ENCODE measurements at places on chromosomes 7 and 10. TPM values are rescaled to one million over a fixed set of nuclear protein-coding genes. Genes with fewer than 3 reads are reported as not detected.
A peak's percentile ranks its signal among the peaks of the same experiment; 100 is the strongest.

DNA sequence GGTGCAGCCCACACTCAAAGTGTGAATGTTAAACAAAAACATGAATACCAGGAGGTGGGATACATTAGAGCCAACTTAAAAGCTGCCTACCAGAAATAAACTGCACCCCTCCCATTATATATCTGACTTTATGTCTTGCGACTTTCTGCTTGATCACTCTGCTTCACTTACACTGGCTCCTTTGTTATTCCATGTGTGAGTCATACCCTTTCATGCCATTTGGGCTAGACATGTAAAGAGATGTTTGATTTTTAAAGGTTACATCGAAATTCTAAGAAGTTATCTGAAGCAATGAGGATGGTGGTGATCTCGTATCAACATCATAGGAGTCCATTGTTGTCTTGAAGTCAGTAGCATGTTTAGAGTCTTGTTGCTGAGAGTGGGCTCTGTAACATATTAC, 31.6 kb upstream of the ETV1 start:
- no peaks in the 10 kb centered on the region for H3K27me3 ChIP-seq
- H3K4me3 ChIP-seq: no peak overlapping the region
- H3K4me1 ChIP-seq: no peaks in the 10 kb centered on the region
- DNase-seq: no peak
- H3K27ac ChIP-seq: no peak overlapping the region

DNA sequence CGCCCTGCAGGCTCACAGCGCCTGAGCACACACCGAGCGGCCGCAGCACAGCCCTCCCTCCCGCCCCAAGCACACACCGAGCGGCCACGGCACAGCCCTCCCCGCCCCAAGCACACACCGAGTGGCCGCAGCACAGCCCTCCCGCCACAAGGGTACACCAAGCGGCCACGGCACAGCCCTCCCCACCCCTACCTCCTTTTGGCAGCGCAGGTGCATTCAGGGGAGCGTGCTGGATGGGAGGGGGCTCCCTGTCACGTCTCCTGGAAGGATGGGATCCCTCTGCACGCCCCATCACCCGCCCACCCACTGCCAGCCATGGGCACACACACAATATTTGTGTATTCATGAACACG, 482.6 kb downstream of the DNAJB6 start:
- no peaks in the 10 kb centered on the region for H3K36me3 ChIP-seq
- H3K27ac ChIP-seq: no peak overlapping the region
- H3K4me1 ChIP-seq: no peaks in the 10 kb centered on the region
- peaks cover 6% of the 10 kb centered on the region for H3K27me3 ChIP-seq

DNA sequence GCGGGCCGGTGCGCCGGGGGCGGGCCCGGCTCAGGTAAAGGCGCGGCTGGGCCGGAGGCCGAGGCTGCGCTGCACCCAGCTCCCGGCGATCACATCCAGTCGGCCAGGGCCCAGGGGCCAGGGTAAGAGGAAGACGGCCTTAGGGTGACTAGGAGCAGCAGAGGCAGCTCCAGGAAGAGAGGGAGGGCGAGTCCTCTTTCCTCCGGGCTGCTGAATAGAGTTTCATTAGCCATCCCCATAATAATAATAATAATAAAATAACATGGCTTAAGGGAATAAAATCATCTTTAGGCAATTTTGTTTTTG, 44.8 kb upstream of the CDK1 start:
- H3K27ac ChIP-seq: no peak overlapping the region
- H3K27me3 ChIP-seq: no peaks in the 10 kb centered on the region
- no peaks in the 10 kb centered on the region for H3K36me3 ChIP-seq
- peaks cover 26% of the 10 kb centered on the region for H3K4me1 ChIP-seq

- peaks cover 5% of the 10 kb centered on the region for H3K4me1 ChIP-seq
- no peak for DNase-seq
- no peak overlapping the region for H3K27ac ChIP-seq
- H3K27me3 ChIP-seq: no peaks in the 10 kb centered on the region
- H3K36me3 ChIP-seq: no peaks in the 10 kb centered on the region
- H3K4me3 ChIP-seq: no peak overlapping the region
Observed at GRCh38 chr7:24436131-24436920, 136.9 kb upstream of the PALS2 start.

GRCh38 chr10:102504179-102504975, 605 bp downstream of the SUFU start:
- DNase-seq: no peak
- H3K27me3 ChIP-seq: no peaks in the 10 kb centered on the region
- no peak overlapping the region for H3K4me3 ChIP-seq
- no peak overlapping the region for H3K27ac ChIP-seq

- H3K27me3 ChIP-seq: no peaks in the 10 kb centered on the region
- H3K36me3 ChIP-seq: no peaks in the 10 kb centered on the region
- no peaks in the 10 kb centered on the region for H3K4me1 ChIP-seq
- H3K27ac ChIP-seq: no peak overlapping the region
Observed at GRCh38 chr7:15043931-15044330, 141.4 kb upstream of the DGKB start.

GRCh38 chr7:66050337-66050957, 25.2 kb upstream of the ASL start:
- H3K4me3 ChIP-seq: no peak overlapping the region
- no peaks in the 10 kb centered on the region for H3K36me3 ChIP-seq

GRCh38 chr10:70674560-70675495, 2.5 kb downstream of the ADAMTS14 start:
- H3K27ac ChIP-seq: no peak overlapping the region
- H3K4me1 ChIP-seq: peaks cover 12% of the 10 kb centered on the region
- no peaks in the 10 kb centered on the region for H3K36me3 ChIP-seq

DNA sequence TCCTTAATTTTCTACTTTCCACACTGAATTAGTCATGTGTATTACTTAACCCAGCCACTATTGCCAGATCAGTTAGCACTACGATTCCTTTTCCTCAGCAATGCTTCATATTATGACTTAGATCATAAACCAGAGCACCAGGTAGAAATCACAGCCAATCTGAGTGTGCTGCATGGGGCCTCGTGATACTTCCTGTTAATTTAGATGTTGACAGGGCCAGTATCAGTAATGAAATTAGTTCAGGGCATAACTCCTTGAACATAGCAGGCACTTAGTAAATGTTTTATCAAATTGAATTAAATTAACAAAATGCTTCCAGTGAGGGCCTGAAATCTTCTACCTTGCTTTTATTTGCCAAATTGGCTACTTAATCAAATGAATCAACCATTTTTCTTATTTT, 169.3 kb upstream of the LRGUK start:
- H3K27me3 ChIP-seq: no peaks in the 10 kb centered on the region
- peaks cover 15% of the 10 kb centered on the region for H3K36me3 ChIP-seq
- no peak for DNase-seq
- H3K4me3 ChIP-seq: no peak overlapping the region
- no peak overlapping the region for H3K27ac ChIP-seq

UNC5B gene
- not detected for polyA plus RNA-seq

MYO3A gene
- 1.4 TPM for polyA plus RNA-seq

DNA sequence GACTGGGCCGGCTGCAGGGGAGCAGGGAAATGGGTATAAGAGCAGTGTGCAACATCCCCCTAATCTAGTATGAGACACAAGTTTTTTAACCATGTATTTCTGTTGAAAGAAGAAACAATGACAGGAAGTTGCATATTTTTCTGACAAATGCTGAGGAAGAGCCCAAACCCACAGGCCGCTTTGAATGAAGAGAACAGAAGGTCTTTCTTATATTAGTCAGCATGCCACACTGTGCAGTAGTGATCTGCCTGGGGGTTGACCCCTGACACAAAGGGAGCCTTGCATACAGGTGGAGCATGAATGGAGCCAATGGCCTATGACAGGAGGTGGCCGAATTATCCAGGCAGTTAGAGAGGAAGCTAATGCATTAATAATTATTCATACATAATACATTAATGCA, 518.3 kb downstream of the PLXDC2 start:
- no peak overlapping the region for H3K4me3 ChIP-seq
- no peaks in the 10 kb centered on the region for H3K4me1 ChIP-seq
- H3K27ac ChIP-seq: no peak overlapping the region
- DNase-seq: no peak
- H3K27me3 ChIP-seq: no peaks in the 10 kb centered on the region

DNA sequence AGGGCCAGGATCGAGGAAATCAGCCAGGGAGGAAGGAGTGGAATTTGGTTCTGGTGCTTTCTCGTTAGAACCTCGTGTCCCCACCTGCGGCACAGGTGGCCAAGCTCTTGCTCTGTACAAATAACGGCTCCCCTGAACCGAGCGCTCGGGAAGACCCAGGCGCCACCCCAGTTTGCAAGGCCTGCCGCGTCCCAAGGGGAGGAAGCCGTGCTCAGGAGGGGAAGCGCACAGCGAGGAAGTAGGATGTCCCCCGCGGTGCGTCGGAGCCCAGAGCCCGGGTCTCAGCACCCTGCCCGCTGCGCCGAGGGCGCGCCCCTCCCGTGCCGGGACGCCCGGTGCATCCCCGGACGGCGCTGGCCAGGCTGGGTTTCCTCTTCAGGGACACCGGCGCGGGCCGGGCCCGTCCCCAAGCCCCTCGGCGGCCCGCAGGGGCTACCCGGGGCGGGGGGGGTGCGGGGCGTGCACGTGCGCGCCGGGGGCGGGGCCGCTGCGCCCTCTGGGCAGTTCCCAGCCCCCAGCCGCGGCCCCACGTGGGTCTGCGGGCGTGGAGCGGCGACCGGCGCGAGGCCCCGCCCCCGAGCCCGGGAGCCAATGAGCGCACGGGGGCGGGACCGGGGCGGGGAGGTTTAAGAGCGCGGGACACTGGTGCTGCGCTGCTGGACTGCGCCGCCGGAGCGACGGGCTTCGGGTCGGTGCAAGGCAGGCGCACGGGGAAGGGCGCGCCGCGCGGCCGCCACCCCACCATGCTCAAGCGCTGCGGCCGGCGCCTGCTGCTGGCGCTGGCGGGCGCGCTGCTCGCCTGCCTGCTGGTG, at the start of gene LFNG:
Gene LFNG (plus strand): TSS at position 656 of the 812 bp plus-strand sequence. CDS start 88 bp downstream, at position 744.
- peak within 1 kb of the TSS; percentile 97 for H3K27ac ChIP-seq
- H3K4me1 ChIP-seq: peaks cover 30% of the 10 kb centered on the region
- H3K4me3 ChIP-seq: peak within 1 kb of the TSS; percentile 96
- no peaks in the 10 kb centered on the region for H3K27me3 ChIP-seq
- peak; percentile 90 for DNase-seq
- no peaks in the 10 kb centered on the region for H3K36me3 ChIP-seq

ABI1 gene
- polyA plus RNA-seq: 104 TPM

- peaks cover 8% of the 10 kb centered on the region for H3K4me1 ChIP-seq
- H3K27me3 ChIP-seq: no peaks in the 10 kb centered on the region
- H3K36me3 ChIP-seq: peaks cover 26% of the 10 kb centered on the region
- no peak for DNase-seq
- H3K27ac ChIP-seq: no peak overlapping the region
Observed at GRCh38 chr7:8065356-8065813, 96.8 kb downstream of the GLCCI1 start.

- no peaks in the 10 kb centered on the region for H3K36me3 ChIP-seq
- DNase-seq: no peak
- H3K27ac ChIP-seq: no peak overlapping the region
- H3K4me1 ChIP-seq: peaks cover 32% of the 10 kb centered on the region
- peak overlapping the region; percentile 51 for H3K4me3 ChIP-seq
Observed at GRCh38 chr7:100588438-100588837, 2.3 kb downstream of the FBXO24 start.

- H3K36me3 ChIP-seq: no peaks in the 10 kb centered on the region
- H3K27me3 ChIP-seq: no peaks in the 10 kb centered on the region
- H3K27ac ChIP-seq: no peak overlapping the region
- H3K4me1 ChIP-seq: peaks cover 3% of the 10 kb centered on the region
Observed at GRCh38 chr10:60331886-60332285, 57.8 kb downstream of the ANK3 start.

Data from naive B cell (primary cell).